Mesenteric fat pad (tissue), 1 donor: ENCODE measurements at places on chromosomes 11 and 22. TPM values are rescaled to one million over a fixed set of nuclear protein-coding genes. Genes with fewer than 3 reads are reported as not detected.

Gene SEC14L6
- not detected for total RNA-seq

Gene RNF121
- total RNA-seq: 27.2 TPM

Gene DGCR6
- total RNA-seq: 5.3 TPM

Gene SIAE
- total RNA-seq: 28.2 TPM

Gene PTPRJ
- total RNA-seq: 24.0 TPM

Gene C11orf87
- not detected for total RNA-seq

Gene OR8A1
- total RNA-seq: not detected

Gene BCL2L13
- 63.3 TPM for total RNA-seq

Gene ENTHD1
- total RNA-seq: not detected

Gene SUSD2
- 5.9 TPM for total RNA-seq

Gene DDIAS
- 1.7 TPM for total RNA-seq

Gene ZDHHC13
- total RNA-seq: 6.5 TPM

Gene GSTT2
- not detected for total RNA-seq
